ENCODE measurements at places on chromosomes 6 and 20.

- no peak for DNase-seq
Observed at GRCh38 chr6:10534419-10534762, 13.2 kb downstream of the GCNT2 start.

- DNase-seq: no peak
Observed at GRCh38 chr6:162256361-162256760, 471.2 kb downstream of the PRKN start.

- peak; percentile 21 for DNase-seq
Observed at GRCh38 chr6:45351667-45352066, 23.5 kb downstream of the RUNX2 start.

DNA sequence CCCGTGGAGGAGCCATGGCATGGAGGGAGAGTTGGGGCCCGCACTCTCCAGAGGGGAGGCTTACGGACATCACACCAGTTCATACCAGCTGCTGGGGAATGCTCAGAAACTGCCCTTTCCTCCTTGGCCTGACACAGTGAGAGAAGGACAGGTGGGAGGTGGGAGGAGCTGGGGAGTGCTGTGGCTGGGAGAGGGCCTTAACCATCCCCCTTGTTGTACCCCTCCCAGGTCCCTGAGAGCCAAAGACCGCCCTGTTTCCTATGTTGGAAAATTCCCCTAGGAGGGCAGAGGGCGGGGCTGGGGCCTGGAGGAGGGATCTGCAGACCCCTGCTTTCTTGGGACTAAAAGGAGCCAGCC lies 24.1 kb downstream of the FOXP4 start:
- DNase-seq: no peak

GRCh38 chr6:33620158-33620855 lies 815 bp upstream of the ITPR3 start:
- peak; percentile 69 for DNase-seq

DNA sequence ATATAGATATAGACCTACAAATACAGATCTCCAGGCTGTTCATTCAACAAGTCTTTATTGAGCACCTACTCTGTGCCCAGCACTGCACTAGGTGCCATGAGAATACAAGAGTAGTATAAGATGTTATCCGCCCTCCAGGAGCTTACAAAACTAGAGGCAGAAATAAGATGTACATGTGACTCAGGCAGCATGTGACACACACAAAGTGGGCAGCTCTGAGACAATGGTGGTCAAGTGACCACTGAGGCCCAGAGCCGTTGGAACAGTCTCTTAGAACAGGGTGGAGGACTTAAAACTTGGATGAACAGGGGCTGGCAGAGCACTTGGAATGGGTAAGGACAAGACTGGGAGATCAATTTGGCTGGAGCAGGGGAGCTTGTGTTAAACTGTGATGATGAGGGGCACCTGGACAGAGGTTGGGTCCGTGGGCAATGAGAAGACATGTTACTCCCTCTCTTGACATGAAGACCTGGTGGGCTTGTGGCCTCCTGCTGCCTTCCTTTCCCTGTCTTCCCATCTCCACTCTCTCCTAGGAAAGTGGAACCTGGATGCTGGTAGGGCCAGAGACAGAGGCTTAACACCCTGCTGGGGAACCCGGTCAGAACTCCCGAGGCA lies 21.2 kb downstream of the TRIM15 start:
- DNase-seq: no peak

DNA sequence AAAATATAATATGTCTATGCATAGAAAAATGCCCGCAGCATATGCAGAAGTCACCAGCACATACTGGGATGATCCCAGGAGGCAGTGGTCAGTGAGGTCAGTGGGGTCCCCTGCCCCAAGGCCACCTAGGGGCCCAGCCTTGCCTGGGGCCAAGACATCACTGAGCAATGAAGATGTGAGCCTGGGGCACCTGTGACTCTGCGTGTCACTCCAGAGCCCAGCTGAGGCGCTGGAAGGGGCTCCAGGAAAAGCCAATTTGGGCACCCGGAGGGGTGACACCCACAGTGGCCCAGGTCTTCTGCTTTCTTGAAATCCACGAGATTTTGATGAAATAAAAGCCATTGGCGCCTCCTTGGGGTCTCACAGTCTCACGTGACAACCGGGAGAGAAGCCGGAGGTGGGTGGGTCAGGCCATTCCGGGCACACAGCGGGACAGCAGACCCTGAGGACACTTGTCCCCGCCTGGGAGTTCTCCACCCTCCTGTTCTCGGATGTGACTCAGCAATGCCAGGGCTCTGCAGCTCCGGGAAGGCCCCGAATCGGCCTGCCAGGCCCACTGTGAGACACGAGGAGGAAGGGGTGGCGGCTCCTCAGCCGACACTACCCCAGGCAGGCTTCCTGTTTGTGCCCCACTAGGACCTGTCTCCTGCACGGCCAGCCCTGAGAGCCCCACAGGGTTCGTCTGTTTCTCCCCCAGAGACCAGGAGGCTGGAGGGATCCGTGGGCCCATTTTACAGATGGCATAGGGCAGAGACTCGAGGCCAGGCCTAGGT lies 24.4 kb upstream of the SLCO4A1 start:
- DNase-seq: no peak

DNA sequence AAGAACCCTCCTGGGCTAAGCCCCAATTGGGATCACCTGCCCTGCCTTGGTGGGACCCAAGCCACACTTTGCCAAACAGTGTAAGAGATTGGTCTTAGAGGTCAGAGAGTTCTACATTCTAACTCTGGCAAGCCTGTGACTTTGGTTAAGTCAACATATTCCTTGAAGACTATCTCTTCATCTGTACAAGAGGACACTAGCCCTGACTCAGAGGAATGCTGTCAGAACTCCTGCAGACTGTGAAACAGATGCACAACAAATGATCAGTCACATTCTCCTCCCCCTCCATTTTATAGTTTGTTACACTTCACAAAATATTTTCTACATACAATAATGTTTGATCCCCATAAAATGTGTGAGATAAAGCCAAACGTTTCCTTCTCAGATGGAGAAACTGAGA lies 91.7 kb upstream of the EPB41L1 start:
- no peak for DNase-seq

GRCh38 chr6:102907181-102907580 lies 1513.7 kb downstream of the GRIK2 start:
- peak; percentile 1 for DNase-seq

DNA sequence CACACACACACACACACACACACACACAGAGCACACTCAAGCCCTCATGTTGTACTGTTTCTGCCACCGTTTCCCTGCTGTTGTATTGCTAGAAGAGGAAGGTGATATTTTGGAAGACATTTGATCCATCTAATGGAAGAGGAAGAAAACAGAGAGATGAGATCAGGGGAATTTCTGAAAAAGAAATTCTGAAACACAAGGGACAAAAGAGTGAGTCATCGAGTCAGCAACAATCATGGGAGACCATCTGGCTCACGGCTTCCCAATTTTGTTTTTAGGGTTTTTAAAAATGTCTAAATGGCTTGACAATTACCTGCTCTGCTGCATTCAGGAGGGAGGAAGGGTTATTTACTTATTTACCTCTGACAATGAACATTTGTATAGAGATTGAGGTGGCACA lies 22.0 kb downstream of the SOX4 start:
- DNase-seq: no peak

- DNase-seq: no peak
Observed at GRCh38 chr20:37986044-37986858, 47.0 kb downstream of the TTI1 start.
